ENCODE measurements at places on chromosomes 7 and 10.

- DNase-seq: no peak
Measured at GRCh38 chr7:1768832-1769231, 98.8 kb downstream of the ELFN1 start.

DNA sequence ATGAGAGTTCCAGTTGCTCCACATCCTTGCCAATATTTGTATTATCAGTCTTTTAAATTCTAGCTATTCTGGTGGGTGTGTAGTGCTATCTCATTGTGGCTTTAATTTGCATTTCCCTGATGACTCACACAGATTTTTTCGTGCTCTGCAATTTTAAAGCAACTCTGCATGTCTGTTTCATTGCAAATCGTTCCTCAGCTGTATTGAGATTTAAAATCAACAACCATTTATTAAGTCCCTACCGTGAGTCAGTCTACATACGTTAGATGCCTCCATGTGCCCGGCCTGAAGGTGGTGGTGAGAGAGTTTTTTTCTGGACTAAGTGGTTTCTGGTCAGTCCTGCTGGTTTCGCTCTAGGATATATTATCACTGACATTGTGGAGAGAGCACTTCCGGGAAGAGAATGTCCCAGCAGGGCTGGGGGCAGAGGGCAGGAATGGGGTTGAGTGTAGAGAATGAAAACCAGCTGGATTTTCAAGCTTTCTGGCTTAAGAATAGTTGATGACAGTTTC lies 8.4 kb upstream of the HYCC1 start:
- no peak for DNase-seq

- DNase-seq: no peak
Measured at GRCh38 chr10:20871970-20872369, 25.1 kb downstream of the NEBL start.

DNA sequence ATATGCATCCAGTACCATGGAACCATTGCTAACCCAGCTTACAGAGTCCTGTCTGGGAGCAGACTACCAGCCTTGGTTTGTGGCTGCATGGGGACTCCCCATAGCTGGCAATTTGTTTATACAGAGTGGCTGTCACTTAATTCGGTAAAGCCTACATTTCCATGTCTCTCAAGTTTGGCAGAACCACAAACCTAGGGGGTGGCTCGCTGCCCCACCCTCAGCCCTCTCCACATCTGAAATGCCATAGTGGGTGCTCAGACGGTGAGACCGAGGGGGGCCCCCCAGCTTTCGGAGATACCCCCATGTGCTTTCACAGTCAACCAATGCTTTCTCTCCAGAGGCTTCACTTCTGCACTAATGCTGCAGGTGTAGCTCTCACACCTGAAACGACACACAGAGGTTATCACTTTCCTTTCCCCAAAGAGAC lies 75.5 kb upstream of the KAT6B start:
- no peak for DNase-seq

DNA sequence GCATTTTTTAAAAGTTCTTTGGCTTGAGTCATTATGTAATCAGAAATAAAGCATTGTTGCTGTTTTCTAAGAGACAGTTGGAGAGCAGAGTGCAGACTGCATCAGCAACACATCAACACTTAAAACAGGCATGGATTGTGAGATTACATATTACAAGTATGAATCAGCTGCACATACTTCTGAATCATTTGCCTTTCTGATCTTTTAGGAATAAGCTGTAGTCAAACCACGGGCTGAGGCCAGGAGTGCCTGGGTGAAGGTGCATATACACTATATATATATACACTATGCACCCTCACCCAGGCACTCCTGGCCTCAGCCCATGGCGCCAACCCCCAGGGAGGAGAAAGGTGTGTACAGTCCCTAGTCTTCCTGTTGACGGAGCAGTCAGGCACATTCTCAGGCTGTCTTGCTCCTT lies 52.4 kb upstream of the DLX6 start:
- no peak for DNase-seq

DNA sequence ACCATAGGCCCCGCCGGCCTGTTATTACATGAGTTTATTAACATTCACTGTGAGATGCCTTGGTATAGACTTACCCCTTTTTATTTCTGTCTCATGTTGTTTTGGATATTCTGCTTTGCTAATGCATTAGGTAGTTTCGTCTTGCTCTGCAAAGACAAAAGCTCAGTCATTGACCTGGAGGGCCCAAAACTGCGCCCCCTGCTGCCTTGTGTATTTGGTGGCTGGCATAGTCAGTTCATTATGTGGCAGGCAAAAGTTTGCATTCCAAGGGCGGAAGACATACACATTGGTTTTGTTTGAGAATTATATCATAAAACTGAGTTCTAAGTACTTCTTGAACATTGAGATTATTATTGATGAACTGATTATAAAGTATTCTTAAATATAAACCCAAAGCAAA lies 372.5 kb downstream of the SDK1 start:
- DNase-seq: peak; percentile 14

DNA sequence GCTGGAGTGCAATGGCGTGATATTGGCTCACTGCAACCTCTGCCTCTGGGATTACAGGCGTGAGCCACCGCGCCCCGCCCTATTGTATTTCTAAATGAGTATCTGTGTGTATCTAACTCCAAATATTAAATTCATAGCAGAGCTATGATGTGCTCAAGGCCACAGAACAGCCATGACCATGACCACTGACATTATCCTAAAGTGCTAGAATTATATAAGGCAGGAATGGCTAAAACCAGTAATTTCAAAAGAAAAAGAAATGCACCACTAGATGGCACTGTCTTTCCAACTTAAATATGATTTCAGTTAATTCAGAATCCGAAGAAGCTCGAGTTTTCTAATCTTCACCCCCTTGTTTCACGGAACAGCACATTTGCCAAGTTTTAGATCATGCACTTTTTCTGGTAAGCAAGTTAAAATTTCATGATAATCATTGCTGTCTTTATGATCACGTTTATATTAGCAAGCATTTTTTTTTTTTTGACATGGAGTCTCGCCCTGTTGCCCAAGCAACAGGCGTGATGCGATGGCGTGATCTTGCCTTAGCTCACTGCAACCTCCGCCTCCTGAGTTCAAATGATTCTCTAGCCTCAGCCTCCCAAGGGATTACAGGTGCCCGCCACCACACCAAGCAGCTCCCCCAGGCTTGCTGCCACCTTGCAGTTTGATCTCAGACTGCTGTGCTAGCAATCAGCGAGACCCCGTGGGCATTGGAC lies 65.3 kb downstream of the OR13A1 start:
- peak; percentile 87 for DNase-seq

DNA sequence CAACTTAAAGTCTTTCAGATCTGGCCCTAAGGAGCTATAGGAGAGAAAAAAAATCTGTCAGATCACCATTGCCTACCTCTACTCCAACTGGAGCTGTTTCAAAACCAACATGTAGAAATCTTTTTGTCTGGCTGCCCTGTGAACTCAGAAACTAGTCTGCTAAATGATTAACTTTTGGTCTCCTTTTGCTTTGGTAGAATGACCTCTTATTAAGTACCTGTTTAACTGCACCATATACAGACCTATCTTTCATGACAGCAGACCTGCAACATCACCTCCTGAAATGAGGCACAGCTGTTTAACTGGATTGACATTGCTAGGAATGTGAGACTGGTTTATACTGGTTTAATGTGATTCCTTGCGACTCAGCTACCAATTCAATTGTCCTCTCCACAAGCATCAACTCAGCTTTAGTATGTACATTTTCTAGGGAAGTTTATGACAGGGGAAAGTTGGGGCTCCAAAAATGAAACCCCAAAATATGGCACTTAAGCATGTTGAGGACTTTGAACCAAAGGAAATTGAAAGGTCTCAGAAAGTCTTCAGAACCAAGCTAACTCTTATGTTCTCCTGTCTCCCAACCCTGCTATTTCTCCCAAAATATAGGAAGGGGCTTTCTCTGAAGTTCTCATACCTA lies 1.8 kb downstream of the CYP3A43 start:
- no peak for DNase-seq

DNA sequence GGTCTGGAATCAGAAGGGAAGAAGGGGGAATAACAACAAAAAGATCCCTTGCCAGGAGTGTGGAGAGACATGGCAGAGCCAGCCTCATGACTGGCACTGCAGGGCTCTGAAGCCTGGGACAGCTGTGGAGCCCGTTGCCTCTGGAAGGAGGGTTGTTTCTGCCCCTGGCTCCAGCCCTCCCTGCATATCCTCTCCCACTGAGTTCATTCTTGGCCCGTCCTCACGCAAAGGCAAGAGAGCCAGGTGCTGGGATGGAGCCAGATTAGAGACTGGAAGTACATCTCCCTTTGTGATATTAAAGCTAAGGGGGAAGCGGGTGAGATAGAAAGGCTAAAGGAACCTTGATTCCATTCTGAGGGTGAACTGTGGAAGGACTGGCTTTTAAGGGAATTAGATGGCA lies 141.5 kb upstream of the NPVF start:
- DNase-seq: no peak

- DNase-seq: no peak
Measured at GRCh38 chr10:75105576-75106197, 5.8 kb upstream of the SAMD8 start.

DNA sequence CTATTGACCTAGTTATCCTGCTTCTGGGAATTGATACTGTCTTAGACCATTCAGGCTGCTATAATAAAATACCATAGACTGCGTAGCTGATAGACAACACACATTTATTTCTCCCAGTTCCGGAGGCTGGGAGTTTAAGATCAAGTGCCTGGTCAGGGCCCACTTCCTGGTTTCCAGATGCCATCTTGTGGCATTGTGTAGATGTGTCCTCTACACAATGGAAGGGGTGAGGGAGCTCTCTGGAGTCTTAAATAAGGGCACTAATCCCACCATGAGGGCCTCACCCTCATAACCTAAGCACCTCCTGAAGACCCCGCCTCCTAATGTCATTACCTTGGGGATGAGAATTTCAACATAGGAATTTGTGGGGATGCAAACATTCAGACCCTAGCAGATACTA lies 62.4 kb downstream of the SLC35B4 start:
- no peak for DNase-seq

DNA sequence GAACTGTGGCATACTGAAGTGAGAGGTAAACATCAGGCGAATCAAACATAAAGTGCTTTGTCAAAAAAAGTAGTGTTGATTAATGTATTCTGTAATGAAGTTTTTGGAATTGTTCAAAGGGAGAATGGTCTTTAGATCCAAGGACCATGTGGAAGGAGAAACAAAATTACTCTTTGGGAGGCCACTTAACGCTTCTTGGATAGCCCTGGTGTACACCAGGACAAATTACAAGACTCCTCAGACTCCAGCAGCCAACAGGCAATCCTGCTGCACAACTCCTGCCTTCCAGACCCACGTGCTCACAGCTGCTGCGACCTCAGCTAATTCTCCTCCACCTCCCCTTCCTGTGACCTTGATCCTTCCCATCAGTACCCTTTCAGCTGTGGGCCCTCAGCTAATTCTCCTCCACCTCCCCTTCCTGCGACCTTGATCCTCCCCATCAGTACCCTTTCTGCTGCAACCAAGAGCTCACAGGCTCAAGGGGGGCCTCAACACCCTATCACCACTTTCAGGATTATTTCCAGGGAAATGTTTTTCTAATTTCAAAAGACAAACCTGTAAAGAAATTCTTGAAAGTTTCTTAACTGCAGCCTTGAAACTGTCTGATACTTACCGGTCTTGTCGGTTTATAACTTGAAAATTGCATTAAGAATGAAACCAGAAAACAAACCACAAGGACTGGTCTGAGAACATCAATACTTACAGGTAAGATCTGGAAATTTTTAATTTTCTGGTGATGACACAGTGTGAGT lies 29.7 kb upstream of the DDC start:
- DNase-seq: no peak

DNA sequence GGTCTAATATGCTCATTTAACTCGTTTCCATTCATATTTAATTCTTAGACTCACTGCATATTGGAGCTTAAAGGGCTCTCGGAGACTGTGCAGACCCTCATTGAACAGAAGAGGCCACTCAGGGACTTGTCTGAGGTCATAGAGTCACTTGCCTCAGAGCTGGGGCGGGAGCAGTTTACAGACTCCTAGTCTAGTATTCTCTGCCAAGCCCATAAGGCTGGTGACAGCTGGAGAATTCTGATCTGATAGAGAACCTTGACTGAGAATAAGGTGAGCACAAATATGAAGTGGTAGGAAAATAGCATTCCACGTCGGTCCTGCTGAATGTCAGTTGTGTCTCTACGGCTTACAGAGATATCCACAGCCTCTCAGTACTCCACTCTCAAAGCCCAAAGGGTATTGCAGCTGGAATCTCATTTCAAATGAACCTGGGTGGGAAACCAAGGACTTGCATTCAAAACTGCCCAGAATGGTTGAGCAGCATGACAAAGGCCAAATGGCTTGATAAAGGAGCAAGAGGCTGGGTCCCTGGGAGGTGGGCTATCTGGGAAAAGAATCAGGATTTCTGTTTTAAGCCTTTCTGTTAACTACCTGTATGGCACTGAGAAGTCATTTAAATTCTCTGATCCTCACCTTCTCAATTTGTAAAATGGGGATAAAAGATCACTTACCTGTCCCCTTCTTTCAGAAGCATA lies 283.2 kb downstream of the SORCS3 start:
- no peak for DNase-seq

DNA sequence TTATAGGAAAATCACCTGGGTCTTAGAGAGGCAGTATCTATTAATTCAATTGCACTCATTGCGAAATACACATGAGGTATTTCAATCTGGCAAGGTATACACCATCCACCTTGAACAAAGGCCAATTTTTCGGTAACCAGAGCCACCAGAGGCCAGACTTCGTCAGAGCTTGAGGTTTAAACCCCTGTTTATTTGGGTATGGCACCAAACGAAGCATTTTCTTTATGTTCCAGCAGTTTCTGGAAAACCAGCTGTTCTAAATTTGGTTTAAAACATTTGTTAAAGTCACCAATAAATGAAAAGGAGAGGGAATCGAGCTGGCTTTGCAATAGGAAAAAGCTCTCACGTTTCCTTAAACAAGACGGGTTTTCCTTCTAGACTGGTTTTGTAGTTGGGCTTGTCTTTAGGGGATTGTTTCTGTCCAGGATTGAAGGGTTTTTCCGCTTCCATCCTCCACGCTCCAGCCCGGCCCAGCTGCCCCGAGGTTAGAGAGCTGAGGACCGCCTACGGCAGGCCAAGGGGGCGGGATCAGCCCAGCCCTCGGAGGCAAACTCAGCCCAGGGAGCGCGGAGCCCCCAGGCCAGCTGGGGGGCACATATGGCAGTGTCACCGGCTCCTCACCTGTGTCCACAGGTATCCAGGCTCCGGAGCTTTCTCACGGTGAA lies 539.4 kb upstream of the MGMT start:
- no peak for DNase-seq

- no peak for DNase-seq
Measured at GRCh38 chr7:92584953-92585352, 5.2 kb downstream of the FAM133B start.

- DNase-seq: no peak
Measured at GRCh38 chr10:123129618-123130271, 6.0 kb upstream of the HMX3 start.

- DNase-seq: peak; percentile 42
Measured at GRCh38 chr7:24821045-24821753, 63.9 kb upstream of the GSDME start.

GRCh38 chr10:107814865-107815487 lies 650.5 kb upstream of the SORCS1 start:
- DNase-seq: peak; percentile 82

Measured in pons (tissue), 1 donor.